Activated CD4-positive, alpha-beta memory T cell treated with anti-CD3 and anti-CD28 coated beads, Interleukin-2, amount 10 ng/mL, durations not matched to agents 7 days and 5 days (primary cell): ENCODE measurements at places on chromosomes 16 and 17.

- DNase-seq = no peak
Observed at GRCh38 chr17:62140376-62140775, 75.3 kb upstream of the MED13 start.

GRCh38 chr17:5922476-5922875 lies 147.7 kb upstream of the WSCD1 start:
- DNase-seq = no peak

GRCh38 chr16:84724606-84725309 lies 25.0 kb downstream of the USP10 start:
- no peak for DNase-seq

DNA sequence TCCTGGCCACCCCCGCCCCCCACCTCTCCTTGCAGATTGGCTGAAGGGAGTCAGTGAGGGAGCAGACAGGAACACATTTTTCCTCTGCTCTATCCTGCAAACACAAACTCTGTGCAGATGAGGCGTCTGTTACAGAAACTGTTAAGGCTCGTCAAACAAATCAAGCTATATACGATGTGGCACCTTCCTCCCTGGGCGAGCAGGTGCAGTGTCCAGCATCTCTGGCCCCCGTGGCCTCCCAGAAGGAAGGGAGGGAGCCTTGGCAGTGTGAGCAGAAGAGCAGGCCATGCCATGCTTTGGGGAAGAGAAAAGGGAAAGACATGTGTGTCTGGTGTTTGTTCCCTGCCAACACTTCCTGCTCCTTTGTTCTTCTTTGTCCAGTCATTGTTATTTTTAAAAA lies 267.8 kb downstream of the UTP18 start:
- DNase-seq = no peak

- DNase-seq = no peak
Observed at GRCh38 chr16:73015612-73016487, 32.1 kb downstream of the ZFHX3 start.

GRCh38 chr16:70754371-70754770 lies 46.6 kb downstream of the VAC14 start:
- no peak for DNase-seq

DNA sequence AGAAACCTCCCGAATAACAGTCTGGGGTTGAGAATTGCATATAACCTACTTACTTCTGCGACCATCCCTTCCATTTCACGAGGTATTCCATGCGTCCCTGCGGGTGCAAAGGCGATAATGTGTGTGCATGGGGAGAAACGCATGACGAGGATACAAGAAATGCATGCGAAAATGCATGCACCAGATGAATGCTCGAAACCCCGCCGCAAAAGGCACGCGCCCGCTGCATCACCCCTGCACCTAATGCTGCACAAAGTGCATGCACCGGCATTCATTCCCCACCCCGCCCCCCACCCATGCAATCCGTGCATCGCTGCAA lies 474 bp downstream of the CBX8 start:
- no peak for DNase-seq

GRCh38 chr16:76164970-76165558 lies 112.1 kb upstream of the CNTNAP4 start:
- DNase-seq = no peak

DNA sequence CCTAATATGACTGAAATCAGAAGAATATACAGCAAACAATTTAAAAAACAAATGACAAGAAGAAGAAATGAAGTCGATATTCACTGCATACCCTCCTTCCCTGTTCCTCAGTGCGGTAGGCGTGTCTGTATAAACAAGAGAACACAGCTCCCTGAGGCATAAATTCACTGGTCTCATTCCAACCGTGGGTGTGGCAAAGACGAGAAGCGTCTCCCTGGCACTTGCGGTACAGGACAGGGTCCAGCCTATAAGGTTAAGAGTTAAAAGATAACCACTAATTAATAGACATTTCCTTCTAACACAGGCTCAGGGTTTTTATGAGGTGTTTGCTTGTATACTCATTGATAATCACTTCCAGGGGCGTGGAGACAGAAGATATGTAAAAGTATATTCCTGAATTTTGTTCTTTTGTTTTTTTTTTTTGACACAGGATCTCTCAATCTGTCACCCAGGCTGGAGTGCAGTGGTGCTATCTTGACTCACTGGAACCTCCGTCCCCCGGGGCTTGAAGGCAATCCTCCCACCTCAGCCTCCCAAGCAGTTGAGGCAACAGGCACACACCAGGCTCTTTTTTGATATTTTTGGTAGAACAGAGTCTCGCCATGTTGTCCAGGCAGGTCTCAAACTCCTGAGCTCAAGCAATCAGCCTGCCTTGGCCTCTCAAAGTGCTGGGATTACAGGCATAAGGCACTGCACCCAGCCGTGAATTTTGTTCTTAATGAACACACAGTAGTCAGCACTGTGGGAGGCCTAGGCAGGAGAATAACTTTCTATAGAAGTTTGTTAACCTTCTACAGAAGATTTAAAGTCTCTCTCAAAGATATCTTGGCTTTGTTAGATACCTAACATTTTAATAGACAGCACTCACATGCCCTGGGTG lies 59.1 kb upstream of the CLEC18B start:
- no peak for DNase-seq

DNA sequence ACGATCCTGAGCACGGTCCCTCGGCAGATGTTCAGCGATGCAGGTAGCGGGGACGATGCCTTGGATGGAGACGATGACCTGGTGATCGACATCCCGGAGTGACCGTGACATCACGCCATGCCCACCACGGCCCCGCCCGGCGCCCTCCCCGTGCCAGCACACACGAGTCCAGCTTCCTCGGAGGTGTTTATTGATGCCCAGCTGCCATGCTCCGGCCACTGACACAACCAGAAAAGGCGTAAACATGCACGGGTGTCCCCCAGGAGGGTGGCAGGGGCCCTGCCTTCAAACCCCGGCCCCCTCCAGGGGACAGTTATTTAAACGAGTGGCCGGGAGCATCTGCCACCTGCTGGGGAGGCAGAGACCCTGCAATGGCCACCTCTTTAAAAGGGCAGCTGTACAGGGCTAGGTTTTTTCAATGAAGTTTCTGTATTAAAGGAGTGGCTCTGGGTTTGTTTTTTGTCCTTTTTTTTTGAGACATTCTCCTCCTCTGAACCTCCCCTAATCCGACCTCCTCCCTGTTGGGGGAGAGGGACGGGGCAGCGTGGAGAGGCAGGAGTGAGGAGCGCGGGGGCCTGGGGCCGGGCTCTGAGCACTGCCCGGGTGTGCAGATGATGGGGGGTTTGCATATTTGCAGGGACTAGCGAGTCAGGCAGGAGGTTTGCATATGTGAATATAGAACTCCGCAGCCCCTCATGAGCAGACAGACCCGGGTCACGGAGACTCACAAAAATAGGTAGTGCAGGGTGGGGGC lies 5.3 kb downstream of the DOC2A start:
- peak; percentile 42 for DNase-seq

DNA sequence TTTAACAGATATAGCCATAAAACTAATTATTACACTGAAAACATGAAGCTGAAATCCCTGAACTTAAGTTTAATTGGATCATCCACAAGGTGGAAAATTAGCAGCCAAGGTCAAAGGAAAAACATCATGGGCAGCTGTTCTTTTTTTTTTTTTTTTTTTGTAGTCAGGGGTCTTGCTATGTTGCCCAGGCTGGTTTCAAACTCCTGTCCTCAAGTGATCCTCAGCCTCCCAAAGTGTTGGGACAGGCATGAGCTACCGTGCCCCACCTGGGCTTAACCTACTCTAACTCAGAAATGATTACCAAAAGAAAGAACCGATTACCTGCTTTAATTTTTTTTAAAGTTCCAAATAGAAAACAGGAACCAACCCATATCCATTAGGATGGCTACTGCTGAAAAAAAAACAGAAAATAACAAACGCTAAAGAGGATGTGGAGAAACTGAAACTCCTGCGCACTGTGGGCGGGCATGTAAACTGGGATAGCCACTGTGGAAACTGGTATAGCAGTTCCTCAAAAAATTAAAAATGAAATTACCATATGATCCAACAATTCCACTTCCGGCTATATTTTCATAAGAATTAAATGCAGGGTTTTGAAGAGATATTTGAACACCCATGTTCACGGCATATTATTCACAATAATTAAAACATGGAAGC lies 8.6 kb downstream of the CMC2 start:
- no peak for DNase-seq

DNA sequence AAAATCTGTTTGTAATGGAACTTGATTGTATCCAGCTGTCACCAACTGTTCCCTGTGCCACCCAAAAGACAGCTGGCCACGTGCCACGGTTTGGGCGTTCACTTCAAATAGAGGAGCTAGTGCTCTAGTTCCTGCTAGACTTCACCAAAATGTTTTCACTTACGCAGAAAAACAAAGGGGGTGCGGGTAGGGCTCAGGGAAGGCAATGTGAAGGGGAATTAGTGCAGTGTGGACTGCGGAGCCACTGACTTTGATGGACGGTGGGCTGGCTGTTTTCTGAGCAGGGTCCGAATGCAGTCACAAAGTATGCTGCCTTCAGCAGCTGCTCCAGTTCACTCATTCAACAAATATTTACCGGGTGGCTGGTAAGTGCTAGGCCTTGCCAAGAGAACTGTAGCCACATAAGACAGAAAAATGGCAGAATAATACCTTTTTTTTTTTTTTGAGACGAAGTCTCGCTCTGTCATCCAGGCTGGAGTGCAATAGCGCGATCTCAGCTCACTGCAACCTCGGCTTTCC lies 7.6 kb upstream of the CYTH1 start:
- no peak for DNase-seq

DNA sequence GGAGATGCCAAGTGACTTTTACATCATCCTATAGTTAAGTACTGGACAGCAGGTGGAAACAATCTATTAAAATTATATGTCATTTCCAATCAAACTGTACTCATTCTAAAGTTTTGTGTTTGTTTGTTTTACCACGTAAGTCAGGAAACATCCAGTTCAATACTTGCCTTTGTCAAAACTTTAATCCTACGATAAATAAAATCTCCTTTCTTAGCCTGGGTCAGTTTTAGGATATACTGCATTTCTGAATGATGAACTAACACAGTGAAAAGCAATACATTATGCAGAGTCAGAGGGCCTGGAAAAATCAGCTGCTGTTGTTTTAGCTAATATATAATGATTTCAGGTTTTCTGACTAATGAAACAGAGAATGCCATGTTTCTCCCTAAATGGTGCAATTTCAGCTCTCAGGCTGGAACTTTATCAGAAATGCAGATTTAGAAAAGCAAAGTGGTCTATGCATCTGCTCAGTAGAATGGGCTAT lies 756.4 kb downstream of the CDH11 start:
- no peak for DNase-seq

DNA sequence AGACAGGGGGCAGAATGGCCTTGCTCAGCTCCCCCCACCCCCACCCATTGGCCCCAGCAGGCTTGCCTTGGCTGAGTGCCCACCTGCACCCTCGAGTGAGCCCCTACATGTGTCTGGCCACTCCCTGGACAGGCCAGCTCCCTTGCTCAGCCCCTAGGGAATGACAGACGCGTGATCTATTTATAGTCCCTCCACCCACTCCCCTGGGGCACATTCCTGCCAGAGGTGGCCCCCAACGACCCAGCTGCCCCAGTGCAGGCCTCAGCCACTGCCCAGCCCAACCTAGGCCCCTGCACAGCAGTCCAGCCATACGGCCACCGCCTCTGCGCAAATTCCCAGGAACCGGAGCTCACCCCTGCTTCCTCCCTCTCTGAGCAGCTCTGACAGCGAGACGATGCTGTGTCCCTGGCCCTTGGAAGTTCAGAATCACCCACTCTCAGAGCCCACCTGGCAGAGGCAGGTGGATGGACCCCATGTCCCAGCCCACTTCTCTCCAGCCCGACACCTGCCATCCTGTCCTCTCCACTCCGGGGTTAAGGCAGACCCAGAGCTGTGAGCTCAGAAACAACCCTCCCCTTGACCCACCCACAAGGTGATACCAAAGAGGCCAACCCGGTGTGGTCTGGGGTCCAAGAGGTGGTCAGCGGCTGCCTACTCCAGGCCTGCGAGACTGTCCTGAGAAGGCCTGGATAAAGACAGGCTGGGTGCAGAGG lies 11.5 kb upstream of the P2RX1 start:
- no peak for DNase-seq

- no peak for DNase-seq
Observed at GRCh38 chr17:77867308-77867781, 91.2 kb upstream of the TNRC6C start.

- DNase-seq = no peak
Observed at GRCh38 chr17:75552425-75553294, 27.2 kb downstream of the LLGL2 start.

GRCh38 chr16:85428168-85428898 lies 184.8 kb upstream of the GSE1 start:
- DNase-seq = peak; percentile 60

DNA sequence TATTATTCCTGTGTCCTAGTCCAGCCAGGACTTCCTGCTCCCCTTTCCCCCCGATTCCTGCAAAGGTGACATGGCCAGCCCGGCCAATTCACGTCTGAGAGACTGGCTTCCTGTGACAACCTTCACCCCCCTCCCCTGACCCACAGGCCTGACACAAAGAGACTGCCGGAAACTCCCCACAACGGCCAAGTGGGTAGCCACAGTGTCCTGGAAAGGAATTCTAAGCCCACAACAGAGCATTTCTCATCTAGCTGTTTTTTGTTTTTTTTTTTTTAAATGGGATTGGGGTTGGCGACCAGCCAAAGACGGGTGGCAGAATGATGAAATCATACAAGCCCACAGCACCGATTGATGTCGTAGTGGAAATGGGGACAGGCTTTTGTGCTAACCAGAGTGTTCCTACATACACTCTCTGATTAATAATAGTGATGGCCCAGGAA lies 2.8 kb upstream of the XAF1 start:
- peak; percentile 44 for DNase-seq

GRCh38 chr16:4744555-4745273 lies 10.4 kb downstream of the DNAAF8 start:
- DNase-seq = no peak

GRCh38 chr16:70590722-70591415 lies 55.5 kb upstream of the IL34 start:
- no peak for DNase-seq

GRCh38 chr16:11231367-11231970 lies 24.5 kb downstream of the SOCS1 start:
- DNase-seq = no peak

DNA sequence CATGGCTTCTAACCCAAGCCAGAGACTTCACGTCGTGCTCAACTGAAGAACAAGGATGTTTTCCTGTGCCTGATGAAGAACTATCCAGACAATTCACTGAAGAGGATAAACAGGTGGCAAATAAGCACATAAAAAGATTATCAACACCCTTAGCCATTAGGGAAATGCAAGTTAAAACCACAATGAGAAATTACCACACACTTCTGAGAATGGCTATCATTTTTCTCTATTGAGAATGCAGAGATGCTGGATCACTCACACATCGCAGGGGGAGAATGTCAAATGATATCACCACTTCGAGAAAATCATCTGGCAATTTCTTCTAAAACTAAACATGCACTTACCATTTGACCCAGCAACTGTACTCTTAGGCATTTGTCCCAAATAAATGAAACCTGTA lies 162.8 kb downstream of the IRX3 start:
- no peak for DNase-seq
